T-helper 22 cell (primary cell): ENCODE measurements at places on chromosomes 11 and 22.

DNA sequence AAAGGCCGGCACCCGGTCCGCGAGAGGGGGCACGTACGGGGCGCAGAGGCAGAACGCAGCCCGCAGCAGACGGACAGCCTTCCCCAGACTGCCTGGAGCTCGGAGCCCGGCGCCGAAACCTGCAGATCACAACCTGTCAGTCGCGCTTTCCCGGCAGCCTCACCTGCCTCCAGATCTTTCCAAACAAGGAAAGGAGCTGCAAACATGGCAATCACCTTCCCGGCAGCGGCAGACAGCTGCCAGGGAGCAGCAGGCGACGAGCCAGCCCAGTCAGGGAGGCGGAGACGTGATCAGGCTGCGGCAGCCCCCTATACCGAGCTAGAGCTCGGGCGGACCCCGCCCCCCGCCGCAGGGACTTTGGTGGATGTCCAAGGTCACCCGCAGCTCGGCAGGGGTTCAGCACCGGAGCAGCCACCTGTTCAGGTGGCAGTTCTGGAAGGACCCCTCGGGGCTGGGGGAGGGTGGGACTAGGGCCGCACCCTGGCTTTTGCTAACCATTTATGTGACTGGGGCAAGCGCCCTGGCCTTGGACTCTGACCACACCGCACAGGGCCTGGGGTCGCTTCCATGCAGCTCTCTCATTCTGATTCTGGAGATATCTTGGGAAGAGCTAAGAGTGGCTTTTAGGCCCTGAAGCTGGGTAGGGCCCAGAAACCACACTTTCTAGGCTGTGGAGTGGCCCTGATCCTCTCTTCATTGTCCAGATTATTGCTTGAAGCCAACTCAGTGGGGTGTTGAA, 143.8 kb downstream of the NECTIN1 start:
- no peak for DNase-seq

- DNase-seq, result no peak
These were observed 127.3 kb downstream of the MORC2 start for GRCh38 chr22:30841273-30841672.

- no peak for DNase-seq
These were observed 44.7 kb downstream of the SNX19 start for GRCh38 chr11:130871616-130872015.

- no peak for DNase-seq
These were observed 14.2 kb upstream of the OMP start for GRCh38 chr11:77088236-77089003.

GRCh38 chr22:47139790-47140119, 377.3 kb downstream of the TBC1D22A start:
- DNase-seq, result no peak

DNA sequence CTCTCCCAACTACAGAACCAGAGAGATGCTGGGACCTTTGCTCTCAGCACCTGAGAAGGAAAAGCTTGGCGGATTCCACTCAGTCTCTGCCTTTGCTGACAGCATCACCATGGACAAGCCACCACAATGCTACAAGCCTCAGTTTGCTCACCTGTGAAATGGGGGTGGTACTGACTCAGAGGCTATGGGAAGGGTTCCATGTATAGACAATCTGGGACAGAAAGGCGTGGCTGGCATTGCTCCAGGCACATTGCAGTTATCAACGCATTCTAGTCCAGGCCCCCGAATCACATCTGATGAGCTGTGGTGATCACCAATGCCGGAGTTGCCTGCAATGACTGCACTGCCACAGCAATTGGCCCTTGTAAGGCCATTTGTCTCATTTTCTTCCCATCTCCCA, 72.6 kb downstream of the ISX start:
- no peak for DNase-seq

- no peak for DNase-seq
These were observed 22.3 kb downstream of the SHANK3 start for GRCh38 chr22:50694766-50695420.

- no peak for DNase-seq
These were observed 9.4 kb downstream of the DRAP1 start for GRCh38 chr11:65928667-65929066.

DNA sequence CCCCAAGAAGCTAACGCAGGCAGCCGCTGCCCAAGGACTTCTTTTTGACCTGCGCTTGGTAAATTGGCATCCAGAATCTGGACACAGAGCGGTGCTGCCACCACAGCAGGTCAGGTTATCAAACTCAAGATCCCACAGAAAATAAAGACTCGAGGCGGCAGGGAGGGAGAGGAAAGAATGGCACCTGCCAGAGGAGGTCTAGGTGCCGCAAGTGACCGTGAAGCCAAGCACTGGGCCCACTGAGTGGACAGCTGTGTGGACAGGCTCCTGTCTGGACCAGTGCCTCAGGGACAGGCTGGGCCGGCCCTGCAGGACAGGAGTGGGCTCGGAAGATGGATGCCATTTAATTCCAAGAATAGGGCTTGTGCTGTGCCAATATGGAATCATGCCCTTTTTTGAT, 27.4 kb downstream of the BID start:
- DNase-seq, result no peak

GRCh38 chr22:20771918-20772625, 1.8 kb upstream of the SERPIND1 start:
- no peak for DNase-seq

DNA sequence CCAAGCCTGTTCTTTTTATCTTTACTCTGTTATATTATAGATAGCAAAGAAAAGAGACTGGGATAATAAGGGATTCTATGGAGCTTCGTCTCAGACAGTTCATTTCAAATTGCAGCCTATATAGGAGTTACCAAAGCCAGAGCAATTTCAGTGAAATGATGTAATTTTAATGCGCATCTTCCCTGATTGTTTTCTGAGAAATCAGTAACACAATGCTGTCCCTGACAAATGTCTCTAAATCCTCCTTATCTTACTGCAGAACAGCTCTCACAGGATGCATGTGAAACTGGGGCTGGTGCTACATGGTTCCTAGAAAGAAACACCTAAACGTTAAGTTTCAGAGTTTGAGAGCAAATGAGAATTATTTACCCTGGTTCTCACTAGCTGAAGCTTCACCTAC, 467.9 kb upstream of the ANO3 start:
- DNase-seq, result no peak

- no peak for DNase-seq
These were observed 35.5 kb upstream of the SLC25A1 start for GRCh38 chr22:19214078-19214473.
